ENCODE measurements at places on chromosomes 2 and 18.

DNA sequence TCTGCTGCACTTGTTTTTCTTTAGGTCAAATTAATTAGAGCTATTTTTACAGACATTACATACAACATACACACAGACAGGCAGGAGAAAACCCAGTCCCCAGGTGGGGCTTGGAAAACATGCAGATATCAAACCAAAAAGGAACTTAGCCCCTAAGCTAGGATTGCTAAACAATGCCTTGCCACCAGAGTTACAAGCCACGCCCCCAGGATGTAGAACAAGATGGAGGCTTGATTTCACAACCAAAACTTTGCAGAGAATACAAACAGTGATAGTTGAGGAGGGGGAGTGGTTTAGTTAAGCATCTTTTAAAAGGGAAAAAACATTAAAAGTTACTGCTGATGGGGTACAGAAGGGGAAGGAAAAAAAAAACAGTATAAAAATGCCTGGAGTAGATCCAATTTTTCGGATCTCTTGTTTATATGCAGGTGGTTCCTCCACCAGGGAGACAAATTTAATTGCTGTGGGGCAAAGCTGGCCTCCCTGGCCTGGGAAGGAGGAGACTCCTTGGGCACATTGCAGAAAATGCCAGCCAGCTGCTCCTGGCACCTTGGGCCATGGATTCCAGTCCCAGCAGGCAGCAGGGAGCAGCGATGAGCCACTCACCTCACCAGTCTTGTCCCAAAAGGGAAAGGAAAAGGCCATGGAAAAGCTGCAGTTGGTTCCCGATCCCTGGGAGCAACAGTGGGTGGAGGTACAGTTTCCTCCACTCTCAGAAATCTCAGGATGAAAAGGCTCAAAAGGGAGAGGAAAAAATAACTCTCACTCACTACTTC, 348.4 kb upstream of the REG3G start:
- no peak for DNase-seq

GRCh38 chr2:2787301-2787907, 456.3 kb upstream of the MYT1L start:
- DNase-seq, result no peak

DNA sequence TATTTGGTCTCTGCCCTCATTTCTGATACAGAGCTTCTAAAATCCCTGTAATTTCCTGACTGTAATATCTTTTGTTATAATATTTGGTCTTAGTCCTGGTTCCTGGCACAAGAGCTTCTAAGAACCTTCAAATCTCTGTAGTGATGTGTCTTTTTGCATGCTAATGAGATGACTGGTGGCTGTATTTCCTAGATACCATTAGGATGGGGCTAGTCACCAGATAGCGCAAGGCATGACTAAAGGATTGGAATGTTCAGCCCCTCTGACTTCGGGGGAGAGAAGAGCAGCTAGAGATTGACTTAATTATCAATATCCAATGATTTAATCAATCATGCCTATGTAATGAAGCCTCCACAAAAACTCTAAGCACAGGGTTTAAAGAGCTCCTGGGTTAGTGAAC, 620.8 kb upstream of the ACVR2A start:
- no peak for DNase-seq

DNA sequence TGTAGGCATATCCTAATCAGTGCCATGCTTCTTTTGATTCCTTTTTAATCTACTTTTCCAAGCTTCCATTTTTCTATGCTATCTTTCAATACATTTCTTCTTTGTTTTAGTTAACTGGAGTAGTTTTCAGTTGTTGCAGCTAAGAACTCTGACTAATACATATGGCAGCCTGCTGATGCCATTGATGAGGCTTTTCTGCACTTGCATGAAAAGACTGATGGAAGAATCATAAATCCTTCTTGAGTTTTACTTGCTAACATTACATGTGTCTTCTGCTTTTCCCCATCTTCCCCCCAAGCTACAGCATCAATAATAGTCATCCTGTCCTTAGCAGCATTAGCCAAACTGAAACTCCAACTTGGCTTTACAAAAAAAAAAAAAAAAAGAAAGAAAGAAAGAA, 203.3 kb downstream of the LRP1B start:
- no peak for DNase-seq

DNA sequence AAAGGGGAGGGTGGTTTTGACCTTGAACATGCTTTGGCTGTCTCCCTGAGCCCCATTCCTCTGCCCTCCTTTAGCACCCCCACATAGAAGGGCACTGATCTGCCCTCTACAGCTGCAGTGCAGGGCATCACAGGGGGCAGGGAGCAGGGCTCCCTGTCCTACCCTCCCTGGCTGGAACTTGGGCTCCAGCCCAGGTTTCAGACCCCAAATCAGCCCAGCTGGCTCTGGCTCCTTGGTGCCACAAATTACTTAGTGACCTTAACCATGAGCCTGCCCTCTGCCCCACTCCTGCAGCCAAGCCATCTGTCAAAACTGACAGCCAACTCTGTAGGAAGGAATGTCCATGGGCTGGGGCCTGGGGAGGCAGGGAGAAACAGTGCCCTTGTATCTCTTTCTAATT, 105.6 kb downstream of the MAPK4 start:
- DNase-seq, result no peak

GRCh38 chr2:6787376-6787775, 78.3 kb downstream of the CMPK2 start:
- DNase-seq, result no peak

DNA sequence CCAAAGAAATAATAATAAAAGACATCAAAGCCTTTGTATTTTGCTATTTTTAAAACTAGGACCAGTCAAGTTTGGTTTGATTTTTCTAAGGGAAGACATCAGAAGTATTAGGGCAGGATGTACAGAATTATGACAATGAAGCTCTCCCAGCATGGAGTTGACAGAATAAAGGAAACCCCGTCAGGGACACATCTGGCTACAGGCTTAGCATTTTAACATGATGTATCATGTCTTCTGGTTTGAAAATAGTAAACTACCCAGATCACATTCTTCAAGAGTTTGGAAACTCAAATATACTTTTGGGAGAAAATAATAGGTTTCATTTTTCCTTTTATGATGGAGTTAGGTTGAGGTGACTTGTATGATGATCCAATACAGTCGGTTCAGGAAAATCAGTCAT, 552.0 kb upstream of the CDH2 start:
- DNase-seq, result no peak

DNA sequence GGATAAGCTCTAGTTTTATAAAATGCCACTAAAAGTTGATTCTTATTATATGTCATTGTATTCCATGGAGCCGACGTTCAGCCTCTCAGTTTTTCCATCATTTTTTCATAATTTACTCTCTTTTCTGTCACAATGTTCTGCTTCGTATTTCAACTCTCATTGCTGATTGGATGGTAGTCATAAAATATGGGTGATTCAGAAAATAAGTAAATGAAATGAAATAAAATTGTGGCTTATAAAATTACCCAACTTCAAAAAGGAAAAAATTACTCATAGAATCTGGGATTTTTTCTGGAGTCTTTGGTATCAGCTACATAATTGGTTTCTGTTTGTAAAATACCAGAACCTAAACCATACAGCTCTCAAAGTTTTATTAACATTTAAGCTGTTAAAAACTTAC, 139.7 kb upstream of the ITGA4 start:
- DNase-seq, result no peak

Measured in vagina (tissue), 2 donors.